ENCODE measurements at places on chromosomes 3 and 15.

DNA sequence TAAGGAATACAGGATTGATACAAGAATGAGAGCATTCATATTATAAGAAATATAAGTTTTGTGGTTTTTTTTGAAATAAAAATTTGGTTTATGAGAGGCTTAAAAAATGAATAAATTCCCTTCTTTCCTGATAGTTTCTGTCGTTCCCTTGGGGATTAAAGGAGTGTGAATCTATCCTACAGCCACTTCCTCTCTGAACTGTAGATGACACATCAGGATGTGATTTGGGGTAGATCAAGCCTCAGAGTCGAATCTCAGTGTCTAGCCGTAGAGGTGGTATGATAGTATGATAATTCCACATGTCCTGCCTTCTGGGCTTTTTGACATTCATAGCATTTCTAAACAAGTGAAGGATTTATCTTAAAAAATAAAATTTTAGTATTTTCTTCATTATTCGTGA lies 343.1 kb downstream of the LPP start:
- DNase-seq: no peak

GRCh38 chr3:12138044-12138443 lies 20.7 kb downstream of the TIMP4 start:
- DNase-seq: no peak

DNA sequence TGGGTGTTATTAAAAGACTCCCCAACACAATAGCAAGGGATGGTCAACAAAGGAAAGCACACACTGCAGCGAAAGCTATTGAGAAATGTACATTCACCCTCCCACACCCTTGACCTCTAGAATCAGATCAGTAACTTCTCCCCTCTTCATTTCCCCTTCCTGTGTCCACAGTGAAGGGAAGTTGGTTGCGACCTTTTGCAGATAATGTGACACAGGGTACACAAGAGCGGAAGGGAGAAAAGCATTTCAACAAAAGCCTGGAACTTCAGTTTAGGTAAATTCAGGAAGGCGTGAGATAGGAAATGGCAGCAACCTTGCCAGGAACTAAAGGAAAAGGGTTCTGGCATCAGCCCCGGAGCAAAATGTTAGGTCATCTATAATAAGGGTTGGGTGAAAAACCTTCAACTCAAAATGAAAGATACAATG lies 899.8 kb downstream of the MCTP2 start:
- DNase-seq: no peak

GRCh38 chr15:59290295-59291212 lies 82.1 kb downstream of the MYO1E start:
- no peak for DNase-seq

GRCh38 chr3:104909721-104910120 lies 457.0 kb upstream of the ALCAM start:
- DNase-seq: no peak

- DNase-seq: no peak
These were observed 24.5 kb upstream of the RNF111 start for GRCh38 chr15:58962662-58963565.

- DNase-seq: no peak
These were observed 50.9 kb downstream of the PRICKLE2 start for GRCh38 chr3:64174328-64174727.

DNA sequence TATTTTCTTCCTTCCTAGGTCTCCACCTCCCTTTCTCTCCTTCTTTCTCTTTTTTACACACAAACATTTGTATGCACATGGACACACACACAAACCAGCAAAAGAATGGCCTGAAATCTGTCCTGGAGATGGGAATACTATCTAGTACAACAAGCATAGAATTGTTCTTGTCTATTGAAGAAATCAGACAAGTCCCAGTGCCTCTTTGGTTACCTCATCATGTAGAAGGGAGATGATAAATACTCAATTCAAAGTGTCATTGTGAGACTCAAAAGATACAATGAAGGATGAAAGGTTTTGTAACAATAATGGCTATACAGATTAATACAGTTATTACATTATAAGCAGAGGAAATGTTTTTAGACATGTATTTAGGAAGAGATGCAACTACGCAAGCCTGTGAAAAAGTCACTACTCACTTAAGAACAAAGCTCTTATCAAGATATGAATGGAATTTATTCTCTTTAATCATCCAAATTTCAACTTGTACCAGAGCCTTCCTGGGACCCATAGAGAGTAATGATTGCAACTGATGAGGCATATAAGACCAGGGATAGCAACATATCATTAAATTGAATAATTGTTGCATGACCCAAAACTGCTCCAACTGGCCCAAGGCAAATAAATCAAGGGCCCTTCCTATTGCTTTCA lies 43.2 kb downstream of the P3H2 start:
- DNase-seq: no peak

DNA sequence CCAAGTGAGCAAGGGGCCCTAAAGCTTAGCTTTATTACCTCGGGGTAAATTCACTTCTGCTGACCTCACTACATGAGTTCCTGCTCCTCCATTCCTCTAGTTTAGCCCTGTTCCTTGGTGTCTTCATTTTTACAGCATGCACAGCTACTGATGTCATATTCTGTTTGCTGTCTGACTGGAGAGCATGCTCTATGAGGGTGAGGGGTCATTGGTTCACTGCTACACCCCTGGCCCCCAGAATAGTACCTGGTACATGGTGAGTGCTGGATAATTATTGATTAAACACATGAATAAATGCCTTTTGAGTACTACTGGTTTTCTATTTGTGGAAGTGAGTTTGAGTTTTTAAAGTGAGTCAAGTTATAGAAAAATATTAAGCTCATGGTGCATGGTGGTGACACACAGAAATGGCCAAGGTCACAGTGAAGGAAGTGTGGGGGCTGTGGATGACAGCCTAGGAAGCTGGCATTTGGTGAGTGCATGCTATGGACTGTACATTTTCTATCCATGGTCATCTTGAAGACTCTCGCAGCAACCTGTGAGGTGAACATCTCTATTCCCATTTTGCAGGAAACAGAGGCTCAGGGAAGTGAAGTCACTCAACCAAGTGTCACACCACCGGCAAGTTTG lies 34.0 kb downstream of the RPLP1 start:
- no peak for DNase-seq

DNA sequence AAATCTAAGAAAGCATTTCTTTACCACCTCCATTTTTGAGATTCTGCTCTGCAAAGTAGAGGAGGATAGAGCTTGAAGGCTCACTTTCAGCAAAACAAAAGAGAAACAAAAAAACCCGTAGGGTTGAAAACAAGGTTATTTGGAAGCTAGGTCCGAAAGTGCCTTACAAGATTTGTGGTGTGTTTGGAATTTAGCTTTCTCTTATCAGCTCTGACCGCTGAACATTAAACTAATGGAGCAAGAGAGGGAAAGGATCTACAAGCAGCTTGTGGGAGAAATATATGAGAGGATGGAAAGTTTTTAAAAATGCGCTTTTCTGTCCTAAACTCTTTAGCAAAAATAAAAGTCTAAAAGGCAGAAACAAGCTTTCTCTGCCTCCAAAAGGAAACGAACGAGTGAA lies 545.5 kb downstream of the NTRK3 start:
- DNase-seq: no peak

GRCh38 chr15:62390791-62391640 lies 225.9 kb upstream of the C2CD4B start:
- DNase-seq: peak; percentile 1

GRCh38 chr3:175521406-175521805 lies 662.3 kb downstream of the NAALADL2 start:
- no peak for DNase-seq

DNA sequence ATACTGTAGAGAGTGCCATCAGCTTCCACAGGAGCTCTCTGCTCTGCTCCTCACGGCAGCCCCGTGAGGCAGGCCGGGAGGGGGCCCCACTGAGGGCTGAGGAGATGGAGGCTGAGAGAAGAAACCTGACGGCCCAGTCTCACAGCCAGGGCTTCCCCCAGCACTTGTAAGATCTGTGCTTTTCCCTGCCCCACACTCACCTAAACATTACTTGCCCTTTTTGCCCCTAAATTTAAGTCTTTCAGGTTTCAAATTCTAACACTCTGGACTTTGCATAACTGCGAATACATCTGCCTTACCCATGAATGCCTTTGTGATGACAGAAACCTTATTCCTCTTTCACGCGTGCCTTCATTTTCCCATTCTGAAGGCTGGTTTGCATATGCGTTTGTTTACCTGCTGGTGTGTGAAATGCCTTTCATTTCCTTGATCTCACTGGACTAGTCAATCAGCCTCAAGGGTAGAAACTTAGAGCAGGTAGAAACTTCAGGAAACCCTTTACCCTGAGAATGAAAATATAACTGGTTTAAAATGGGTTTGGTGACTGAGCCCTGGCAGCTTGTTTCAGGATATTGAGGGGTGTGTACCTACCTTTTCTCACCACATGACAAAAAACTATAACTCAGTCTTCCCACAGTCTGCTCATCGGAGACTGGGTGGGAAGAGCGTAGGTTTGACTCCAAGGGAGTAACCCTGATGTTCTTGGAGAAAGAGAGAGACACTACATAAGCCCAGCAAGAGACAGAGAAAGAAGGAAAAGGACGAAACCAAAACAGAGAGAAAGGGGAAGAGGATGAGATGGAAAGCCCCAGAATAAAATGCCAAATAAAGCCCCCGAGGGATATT lies 20.1 kb downstream of the SLC12A8 start:
- no peak for DNase-seq

DNA sequence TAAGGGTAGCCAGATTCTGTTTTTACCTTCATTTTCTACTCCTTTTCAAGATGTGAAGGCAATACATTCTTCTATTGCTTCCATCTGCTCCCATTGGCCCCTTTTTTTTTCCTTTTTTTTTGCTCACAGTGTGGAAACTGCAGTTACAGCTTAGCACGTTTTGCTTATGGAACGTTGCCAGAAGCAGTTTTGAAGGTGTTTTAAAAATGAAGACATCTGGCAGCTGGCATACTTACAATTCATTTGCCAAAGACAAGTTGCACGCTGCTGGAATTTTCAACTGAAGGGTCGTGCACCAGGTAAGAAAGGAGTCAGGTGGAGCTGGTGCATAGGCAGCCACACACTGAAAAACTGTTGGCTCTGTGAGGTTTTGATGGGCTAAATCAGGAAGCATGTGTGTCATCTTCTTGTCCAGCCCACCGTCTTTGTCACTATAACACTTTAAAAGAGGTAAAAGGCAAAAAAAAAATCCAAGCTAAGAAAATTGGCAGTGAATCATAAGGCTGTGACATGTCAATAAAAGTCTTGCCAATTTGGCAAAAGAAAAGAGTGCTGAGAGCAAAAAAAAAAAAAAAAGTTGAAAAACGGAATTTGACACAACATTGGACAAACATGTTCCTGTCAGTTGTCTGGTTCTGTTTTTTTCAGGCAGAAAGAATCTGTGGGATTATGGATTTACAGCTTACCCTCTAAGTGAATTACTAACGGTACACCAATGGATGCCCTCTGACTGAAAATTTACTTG lies 225.4 kb upstream of the SOX2 start:
- DNase-seq: no peak

- no peak for DNase-seq
These were observed 46.0 kb downstream of the NSMCE3 start for GRCh38 chr15:29223640-29224039.

- DNase-seq: peak; percentile 23
These were observed 52.1 kb downstream of the ITGB5 start for GRCh38 chr3:124834723-124835718.

DNA sequence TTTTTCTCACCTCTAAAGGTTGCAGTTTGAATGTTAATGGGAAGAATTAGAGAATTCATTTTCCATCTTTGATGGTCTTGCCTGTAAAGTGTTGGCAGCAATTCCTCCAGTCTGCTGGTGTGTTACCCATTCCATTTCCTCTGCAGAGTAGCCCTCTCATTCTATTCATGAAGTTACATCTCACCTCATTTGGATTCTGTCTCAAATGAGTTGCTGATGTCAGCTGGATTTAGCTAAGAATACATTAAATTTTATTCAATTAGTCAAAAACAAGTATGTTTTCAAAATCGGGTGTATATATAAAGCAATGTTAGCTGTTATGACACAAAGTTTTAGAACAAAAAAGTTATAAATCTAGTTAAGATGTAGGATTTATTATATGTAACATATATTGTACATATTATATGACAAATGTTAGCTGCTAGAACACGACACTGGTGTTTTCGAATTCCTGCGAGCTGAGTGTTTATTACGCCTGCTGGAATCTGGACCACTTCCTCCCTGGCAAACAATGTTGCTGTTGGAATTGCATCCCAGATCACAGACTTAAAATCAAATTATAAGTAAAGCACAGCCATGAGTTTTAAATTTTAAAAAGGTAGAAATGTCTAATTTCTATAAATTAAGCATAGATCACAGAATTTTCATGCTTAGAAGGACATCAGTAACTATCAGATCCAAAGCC lies 516.2 kb downstream of the OCA2 start:
- DNase-seq: no peak

GRCh38 chr3:19124752-19125151 lies 23.6 kb upstream of the KCNH8 start:
- DNase-seq: no peak

- no peak for DNase-seq
These were observed 18.3 kb upstream of the VGLL3 start for GRCh38 chr3:87009271-87009670.

DNA sequence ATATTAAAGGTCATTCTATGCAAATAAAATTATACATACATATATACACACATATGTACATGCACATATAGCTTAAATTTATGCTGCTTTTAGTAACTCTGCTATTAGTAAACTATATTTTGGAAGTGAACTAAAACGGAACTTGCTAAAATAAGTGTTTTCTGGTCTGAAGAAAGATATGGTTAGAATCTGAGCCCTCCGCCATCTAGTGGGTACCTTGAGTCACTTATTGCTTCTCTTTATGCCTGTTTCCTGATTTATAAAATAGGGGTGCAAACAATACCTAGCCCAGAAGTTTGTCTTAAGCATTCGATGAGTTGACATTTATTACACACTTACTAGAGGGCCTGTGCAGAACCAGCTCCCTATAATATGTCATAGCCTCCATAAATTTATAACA lies 255.7 kb downstream of the CNTN6 start:
- no peak for DNase-seq

DNA sequence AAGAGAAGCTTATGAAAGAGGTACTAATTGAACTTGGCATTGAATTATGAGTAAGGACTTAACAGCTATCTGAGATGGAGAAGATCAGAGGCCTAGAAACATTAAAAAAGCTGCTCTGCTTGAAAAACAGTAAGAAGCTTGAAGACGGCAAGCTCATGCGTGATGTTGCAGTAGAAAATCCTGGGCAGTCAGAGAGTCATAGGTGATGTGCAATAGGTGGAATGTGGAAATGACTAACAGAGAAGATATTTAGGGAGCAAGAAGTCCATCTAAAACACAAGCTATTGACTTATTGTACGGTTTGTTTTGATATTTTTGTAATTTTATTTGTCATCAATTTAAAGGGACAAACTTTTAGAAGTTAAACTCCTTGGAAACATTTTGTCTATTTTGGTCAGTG lies 1101.4 kb downstream of the ROBO2 start:
- DNase-seq: no peak
